Lower lobe of right lung (tissue), 2 donors: ENCODE measurements at places on chromosomes 13 and 19. TPM values are rescaled to one million over a fixed set of nuclear protein-coding genes. Genes with fewer than 3 reads are reported as not detected.

The IGFL1 gene
- not detected for total RNA-seq

The S1PR5 gene
- 2.4 TPM for total RNA-seq

The ZNF547 gene
- total RNA-seq, result 3.4 TPM

The DACT3 gene
- total RNA-seq, result 4.9 TPM

The RNF113B gene
- not detected for total RNA-seq

The OR7A5 gene
- not detected for total RNA-seq

The SUPT5H gene
- total RNA-seq, result 108 TPM

The LIN37 gene
- 7.2 TPM for total RNA-seq

The CPAMD8 gene
- total RNA-seq, result 54.3 TPM

The GPR183 gene
- 9.0 TPM for total RNA-seq

The KLK14 gene
- 0.89 TPM for total RNA-seq

The EVI5L gene
- total RNA-seq, result 11.7 TPM

The WDR87 gene
- not detected for total RNA-seq

The ZNF563 gene
- 2.3 TPM for total RNA-seq

The ANKRD10 gene
- 132 TPM for total RNA-seq

The KLK6 gene
- total RNA-seq, result not detected

The UBE2L5 gene
- not detected for total RNA-seq

The STK24 gene
- total RNA-seq, result 94.5 TPM

The CNN1 gene
- total RNA-seq, result 16.4 TPM

The ZNF761 gene
- total RNA-seq, result 14.7 TPM

The KANK2 gene
- total RNA-seq, result 191 TPM

The ZNF66 gene
- total RNA-seq, result 7.6 TPM

The ATCAY gene
- not detected for total RNA-seq

The NLRP11 gene
- total RNA-seq, result not detected

The ZNF442 gene
- 2.5 TPM for total RNA-seq

The MICOS13 gene
- 42.7 TPM for total RNA-seq

The TNFRSF19 gene
- total RNA-seq, result 21.1 TPM

The ZNF787 gene
- 32.4 TPM for total RNA-seq

The TMEM272 gene
- 0.09 TPM for total RNA-seq

The FGF21 gene
- total RNA-seq, result not detected

The JUND gene
- total RNA-seq, result 150 TPM

The PTGER1 gene
- 0.62 TPM for total RNA-seq
